ENCODE measurements at places on chromosomes 11 and 22. TPM values are rescaled to one million over a fixed set of nuclear protein-coding genes. Genes with fewer than 3 reads are reported as not detected.
A peak's percentile ranks its signal among the peaks of the same experiment; 100 is the strongest.

DNA sequence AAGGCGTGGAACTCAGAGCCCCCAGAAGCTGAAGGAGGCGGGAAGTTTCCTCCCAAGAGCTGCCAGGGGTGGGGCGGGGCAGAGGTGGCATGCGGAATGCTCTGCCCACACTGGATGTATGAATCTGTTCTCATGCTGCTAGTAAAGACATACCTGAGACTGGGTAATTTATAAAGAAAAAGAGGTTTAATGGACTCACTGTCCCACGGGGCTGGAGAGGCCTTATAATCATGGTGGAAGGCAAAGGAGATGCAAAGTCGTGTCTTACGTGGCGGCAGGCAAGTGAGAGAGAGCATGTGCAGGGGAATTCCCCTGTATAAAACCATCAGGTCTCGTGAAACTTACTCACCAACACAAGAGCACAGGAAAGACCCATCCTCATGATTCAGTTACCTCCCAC is 57.6 kb downstream of the SMIM38 start:
- no peak for DNase-seq

DNA sequence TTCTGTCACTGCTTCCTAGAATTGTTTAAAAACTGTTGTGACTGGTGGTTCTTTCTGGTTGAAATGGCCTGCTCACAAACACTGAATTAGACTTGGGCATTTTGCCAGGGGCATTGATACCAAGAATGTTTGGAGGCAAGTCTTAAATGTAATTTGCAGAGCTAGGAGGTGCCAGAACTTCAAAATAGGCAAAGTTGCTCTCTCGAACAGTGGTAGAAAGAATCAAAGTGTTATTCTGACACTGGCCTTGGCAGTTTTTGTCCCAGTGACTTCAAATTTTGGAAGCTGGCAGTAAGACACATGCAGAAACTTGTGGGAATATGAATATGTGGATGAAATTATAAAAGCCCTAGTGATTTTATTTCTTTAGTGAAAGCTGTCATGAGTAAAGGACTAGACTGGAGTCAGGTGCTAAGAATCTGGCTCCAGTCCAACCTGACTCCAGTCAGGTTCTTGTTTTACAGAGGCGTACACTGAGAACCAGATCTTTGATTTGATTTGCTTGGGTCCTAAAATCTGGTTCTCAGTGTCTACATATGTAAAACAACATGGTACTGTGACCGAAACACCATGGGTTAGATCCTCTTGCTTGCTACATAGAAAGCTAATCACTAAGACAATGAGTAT is 20.9 kb downstream of the SVIP start:
- DNase-seq, result no peak

DNA sequence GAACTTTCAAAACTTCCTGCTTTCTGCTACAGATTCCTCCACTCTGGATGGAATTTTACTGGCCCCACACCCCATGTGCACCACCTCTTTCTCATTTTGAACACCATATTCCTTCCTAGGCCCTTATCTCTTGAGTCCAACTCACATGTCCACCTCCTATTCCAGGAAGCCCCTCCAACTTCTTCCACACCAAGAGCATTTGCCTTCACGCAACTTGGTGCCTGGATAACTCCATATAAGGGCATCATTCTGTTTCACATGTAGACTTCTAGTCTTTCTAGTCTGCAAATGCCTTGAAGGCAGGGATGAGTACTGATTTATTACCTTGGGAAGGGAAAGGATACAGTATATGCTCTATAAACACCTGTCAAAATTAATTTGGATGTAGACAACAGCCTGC is 17.5 kb downstream of the GAB2 start:
- DNase-seq, result no peak

The STK33 gene
- 10.1 TPM for polyA plus RNA-seq

The SYVN1 gene
- 64.8 TPM for polyA plus RNA-seq

DNA sequence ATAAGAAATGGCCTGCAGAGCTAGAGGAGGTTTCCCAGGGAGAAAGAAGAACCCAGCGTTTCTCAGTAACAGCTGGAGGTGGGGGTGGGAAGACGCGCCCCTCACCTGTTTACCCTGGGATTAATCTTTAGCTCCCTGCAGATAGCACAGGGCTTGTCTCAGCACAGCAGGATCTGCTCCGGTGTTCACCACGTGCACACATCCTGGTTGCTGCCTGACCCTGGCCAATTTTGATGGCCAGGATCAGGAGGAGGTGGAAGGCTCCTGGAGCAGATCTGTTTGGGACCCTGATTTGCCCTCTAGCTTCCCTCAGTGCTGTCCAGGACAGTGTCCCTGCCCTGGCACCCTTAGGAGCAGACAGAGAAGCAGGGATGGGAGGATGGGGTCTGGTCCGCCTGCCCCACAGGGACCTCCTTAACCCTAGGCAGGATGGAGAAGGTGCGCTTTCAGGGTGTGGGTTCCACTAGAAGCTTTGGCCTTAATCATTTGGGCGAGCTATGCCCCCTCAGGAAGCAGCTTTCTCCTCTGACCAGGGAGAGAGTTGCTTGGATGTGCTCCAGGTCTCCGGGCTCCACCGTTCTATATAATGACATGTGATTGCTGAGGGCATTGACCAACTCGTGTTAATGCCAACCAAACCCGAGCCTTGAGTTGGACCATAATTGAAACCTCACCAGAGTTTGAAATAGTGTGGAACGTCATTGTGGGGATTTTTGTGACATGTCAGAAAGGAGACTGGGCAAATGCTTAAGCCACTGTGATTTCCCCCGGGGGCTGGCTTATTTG is 19.3 kb downstream of the UPB1 start:
- peak; percentile 45 for DNase-seq

The LRRC4C gene
- 0.11 TPM for polyA plus RNA-seq

DNA sequence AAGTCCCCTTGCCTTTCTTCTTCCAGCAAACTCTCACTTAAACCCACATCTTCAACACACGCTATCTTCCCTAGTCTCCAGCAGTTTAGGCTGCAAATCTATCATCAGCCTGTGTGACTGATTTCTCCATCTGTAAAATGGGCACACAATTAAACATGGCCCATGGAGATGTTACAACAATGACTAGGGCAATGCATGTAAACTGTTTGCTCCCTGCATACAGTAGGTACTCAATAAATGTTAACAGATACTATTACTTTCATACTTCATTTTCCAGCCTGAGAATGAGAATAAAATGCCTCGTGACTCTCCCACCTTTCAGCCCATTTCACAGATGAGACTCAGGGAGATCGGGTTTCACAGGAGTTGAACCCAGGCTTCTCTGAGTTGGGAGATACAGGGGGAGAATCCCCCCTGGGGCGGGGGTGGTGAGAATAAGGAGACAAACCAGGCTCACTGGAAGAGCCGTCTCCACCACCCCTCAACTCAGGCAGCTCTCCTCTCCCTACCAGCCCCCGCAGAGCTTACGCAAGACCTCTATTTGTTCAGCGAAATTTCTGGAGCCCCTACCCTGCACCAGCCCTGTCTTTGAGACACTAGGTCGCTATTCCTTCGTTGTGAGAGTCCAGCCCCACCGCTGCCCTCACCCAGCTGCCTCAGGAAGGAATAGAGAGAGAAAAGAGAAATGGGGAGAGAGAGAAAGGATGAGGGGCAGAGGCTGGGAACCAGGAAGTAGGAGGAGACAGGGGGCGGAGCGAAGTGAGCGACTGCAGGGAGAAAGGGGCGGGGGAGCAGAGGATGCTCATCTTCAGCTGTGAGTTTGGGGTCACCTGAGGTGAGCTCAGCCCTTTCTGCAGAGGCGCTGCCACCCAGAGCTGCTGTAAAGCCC is 42.1 kb upstream of the KLHL35 start:
- no peak for DNase-seq

The KCNQ1OT1 gene
- polyA plus RNA-seq, result 1.4 TPM

- no peak for DNase-seq
These were observed 32.8 kb downstream of the PITPNB start for GRCh38 chr22:27885977-27886842.
